KBM-7 (cell line): ENCODE measurements at places on chromosomes 2 and 18.
A peak's percentile ranks its signal among the peaks of the same experiment; 100 is the strongest.

DNA sequence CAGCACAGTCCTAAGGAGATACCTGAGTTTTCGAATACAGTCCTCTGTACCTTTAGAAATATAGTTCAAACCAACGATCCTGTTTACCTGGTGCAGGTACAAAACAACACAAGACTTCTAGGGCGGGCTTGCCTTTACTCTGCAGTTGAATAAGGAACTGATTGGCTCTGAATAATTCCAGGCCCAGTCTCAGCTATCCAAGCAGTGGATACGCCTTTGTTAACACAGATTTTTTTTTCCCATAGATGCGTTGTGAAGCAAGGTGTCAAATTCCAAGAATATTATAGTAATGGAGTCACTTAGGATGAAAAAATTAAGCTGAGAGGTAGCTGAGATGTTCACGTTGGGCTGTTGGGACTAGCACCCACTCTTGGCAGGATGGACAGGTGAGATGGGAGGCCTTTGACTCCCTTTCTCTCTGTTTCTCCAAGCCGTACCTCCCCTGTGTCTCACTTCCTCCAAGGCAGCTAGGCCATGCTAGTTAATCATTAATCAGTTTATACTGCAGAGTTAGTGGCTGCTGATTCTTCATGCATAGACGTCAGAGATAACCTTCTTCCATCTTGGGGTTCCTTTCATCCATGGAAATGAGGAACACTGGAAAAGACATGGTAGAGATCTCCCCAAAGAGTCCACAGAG is 380.8 kb upstream of the ACVR2A start:
- no peak for DNase-seq

DNA sequence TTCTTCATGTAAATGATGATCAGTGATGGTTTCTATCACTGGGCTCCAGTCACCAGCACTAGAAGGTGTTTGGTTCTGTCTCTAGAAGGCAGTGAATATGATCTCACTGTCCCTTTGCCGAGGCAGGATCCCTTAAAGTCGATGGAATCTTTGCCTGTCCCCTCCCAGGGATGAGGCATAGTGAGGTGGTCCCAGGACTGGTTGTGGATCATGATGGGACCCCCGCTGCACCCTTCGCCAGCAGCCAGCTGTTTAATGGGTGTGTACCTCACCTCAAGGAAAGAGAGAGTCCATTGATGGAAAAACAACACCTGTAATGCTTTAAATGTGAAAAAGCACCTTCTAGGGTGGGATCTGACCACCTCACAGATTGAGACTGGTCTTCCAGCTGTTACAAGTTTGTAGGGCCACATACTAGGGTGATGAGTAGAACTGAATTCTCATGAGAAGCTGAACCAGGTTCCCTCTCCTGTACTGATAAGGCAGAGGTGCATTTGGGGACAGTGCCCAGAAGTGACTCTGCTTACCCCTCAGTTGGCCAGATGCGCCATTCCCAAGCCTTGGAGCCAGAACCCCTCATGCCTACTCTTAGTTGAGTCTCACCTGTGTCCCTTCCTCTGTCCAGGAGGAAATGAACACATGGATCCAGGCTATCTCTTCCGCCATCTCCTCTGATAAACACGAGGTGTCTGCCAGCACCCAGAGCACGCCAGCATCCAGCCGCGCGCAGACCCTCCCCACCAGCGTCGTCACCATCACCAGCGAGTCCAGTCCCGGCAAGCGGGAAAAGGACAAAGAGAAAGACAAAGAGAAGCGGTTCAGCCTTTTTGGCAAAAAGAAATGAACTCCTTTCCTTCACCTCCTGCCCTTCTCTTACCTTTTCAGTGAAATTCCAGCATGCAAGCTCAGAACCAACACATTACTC is 55.5 kb upstream of the EML6 start:
- DNase-seq, result no peak

DNA sequence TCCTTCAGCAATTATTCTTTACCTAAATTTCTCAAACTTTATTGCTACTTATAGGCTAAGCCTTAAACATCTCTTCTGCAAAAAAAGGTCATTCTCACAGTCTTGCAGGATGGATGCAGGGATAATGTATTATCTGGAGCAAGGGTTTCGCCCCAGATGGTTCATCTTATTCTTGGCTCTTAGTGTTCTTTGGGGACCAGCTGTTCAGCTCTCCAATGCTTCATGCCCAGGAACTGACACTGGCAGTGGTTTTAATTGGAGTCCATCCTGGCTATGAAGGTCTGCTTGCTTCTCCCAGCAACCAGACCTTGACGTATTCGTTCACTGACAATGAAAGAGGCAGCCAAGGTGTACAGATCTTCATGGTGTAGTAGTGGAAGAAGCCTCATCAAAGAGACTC is 331.9 kb downstream of the SLC8A1 start:
- no peak for DNase-seq

- no peak for DNase-seq
These were observed 133.3 kb upstream of the NOL4 start for GRCh38 chr18:34357944-34358580.

DNA sequence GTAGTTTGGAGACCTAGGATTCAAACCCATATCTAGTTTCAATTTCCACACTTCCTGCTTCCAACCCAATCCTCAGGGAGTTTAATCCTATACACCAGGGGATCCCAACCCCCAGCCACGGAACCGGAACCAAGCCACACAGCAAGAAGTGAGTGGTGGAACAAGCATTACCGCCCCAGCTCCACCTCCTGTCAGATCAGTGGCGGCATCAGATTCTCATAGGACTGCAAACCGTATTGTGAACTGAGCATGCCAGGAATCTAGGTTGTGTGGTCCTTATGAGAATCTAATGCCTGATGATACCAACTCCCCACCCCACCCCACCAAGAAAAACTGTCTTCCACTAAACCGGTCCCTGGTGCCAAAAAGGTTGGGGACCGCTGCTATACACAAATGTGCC is 52.5 kb downstream of the PRPF40A start:
- DNase-seq, result no peak

- DNase-seq, result no peak
These were observed 147.2 kb downstream of the TRIB2 start for GRCh38 chr2:12863937-12864336.

DNA sequence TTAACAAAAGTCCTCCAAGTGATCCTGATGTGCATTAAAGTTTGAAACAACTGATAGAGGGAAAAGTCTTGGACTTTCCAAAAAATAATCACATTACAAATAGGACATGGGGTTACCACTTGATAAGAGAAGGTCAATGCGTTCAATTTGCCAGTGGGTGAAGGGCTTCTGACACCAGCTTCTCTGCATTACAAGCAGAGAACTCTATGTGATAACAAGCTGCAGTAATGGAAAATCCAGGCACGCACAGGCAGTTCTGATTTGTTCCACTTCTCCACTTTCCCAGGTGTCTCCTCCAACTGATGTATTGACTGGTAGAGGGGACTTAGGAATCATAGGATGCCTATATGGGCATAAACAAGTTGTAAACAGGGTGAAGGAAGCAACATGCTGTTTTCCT is 234.0 kb upstream of the MGAT5 start:
- no peak for DNase-seq

DNA sequence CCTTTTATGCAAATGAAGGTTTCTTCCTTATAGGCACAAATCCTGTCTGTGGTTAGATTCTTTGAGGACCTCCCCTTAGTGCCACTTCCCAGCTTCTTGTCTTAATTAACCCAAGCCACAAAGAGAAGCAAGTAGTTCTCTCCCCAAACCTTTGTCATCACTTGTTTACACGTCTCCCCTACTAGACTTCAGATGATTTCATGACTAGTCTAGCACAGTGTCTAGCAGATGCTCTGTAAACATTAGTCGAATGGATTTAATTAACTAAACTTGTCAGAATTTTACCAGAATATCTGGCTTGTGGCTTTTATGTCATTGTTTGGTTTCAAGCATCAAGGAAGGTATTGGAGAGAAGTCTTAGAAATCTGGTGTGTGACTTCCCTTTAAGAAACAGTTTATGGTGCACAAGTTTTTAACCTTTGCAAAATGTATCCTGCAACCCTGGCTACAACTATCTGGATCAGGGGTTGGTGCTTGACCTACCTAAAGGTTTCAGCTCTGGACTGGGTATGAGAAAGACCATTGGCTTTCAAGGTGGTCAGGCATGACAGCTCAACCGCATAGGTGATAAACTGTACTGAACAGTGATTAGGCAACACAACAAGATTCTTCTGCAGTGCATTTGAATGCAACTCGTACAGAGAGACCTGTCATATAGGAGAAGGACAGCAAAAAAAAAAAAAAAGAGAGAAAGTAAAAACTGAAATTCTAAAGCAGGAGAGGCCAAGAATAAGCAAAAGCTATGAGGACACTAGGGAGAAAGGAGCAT is 93.2 kb upstream of the CCDC150 start:
- DNase-seq, result no peak

- DNase-seq, result peak; percentile 27
These were observed 145.0 kb downstream of the TTC27 start for GRCh38 chr2:32772638-32773447.

- peak; percentile 37 for DNase-seq
These were observed 258.5 kb downstream of the TWIST2 start for GRCh38 chr2:239106314-239106908.

GRCh38 chr2:59658906-59659635 is 894.4 kb downstream of the BCL11A start:
- no peak for DNase-seq

DNA sequence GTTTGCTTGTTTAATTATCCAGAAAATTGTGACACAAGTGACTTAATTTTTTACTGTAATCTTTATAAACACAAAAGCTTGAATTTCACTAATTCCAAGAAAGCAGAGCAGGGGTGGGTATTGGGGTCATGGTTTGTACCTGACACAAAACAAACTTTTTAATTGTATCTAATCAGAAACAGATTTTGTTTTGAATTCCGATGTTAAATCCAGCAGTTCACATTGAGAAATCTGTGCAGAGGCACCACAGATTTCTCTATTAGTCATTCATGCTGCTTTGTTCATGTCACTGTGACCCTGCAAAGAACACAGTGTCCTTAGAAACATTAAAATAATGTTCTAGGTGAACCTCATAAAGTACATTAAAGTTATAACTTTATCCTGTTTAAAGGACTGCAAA is 443.4 kb downstream of the NYAP2 start:
- DNase-seq, result no peak

DNA sequence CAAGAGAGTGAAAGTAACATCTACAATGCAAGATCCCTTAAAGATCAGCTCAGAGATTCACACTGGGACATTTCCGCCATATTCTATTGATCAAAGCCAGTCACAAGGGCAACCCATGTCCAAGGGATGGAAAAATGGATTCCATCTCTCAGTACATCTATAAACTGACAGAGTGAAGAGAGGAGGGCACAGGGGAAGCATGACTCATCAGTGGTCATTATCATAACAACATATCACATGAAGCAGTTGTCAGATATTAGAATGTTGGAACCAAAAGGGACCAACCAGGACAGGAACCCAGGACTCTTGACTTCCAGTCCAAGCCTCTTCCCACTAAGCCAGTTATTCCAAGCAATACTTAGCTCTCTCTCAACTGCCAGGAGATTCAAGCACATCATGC is 54.9 kb upstream of the IGFBP2 start:
- DNase-seq, result no peak

DNA sequence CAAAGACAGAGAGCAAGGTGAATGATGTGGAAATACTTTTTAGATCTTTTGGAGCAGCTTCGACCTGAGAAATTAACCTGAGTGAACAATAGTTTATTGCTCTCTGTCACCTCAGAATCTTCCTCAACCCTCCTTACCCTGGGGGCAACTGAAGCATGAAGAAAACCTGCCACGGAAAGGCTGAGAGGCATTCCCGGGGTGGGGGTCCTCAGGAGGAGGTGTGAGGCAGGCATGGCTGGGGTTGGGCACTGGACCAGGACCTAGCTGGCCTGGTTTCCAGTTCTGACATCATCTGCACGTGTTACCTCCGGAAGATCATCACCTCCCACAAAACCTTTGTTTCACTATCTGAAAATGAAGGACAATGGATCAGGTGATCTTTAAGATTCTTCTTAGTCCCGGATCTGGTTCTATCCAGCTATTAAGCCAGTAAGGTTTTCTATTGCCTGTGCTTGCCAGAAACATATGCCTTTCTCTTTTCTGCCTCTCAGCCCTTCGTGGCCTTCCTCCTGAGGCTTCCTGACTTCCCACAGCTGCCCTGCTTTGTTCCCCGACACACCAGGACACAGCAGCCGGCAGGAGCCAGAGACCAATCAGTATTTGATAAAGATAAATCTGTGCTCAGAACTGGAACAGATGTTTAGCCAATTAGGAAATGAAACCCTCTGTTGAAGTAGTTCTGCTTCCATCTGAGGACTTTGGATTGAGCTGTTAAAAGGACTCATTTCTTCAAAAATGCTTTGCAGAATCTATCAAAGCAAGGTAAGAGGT is 232.5 kb downstream of the TDRD15 start:
- DNase-seq, result no peak
